ENCODE measurements at places on chromosomes 6 and 20.

- H3K27me3 ChIP-seq: peaks cover 11% of the 10 kb centered on the region
- H3K36me3 ChIP-seq: no peaks in the 10 kb centered on the region
- no peak overlapping the region for H3K27ac ChIP-seq
- H3K4me1 ChIP-seq: no peaks in the 10 kb centered on the region
- no peak overlapping the region for H3K4me3 ChIP-seq
- DNase-seq: no peak
Observed at GRCh38 chr6:53671111-53671510, 5.6 kb upstream of the KLHL31 start.

- no peak for DNase-seq
- H3K27ac ChIP-seq: no peak overlapping the region
- H3K36me3 ChIP-seq: peaks cover 5% of the 10 kb centered on the region
Observed at GRCh38 chr6:166360243-166361076, 18.1 kb upstream of the SFT2D1 start.

DNA sequence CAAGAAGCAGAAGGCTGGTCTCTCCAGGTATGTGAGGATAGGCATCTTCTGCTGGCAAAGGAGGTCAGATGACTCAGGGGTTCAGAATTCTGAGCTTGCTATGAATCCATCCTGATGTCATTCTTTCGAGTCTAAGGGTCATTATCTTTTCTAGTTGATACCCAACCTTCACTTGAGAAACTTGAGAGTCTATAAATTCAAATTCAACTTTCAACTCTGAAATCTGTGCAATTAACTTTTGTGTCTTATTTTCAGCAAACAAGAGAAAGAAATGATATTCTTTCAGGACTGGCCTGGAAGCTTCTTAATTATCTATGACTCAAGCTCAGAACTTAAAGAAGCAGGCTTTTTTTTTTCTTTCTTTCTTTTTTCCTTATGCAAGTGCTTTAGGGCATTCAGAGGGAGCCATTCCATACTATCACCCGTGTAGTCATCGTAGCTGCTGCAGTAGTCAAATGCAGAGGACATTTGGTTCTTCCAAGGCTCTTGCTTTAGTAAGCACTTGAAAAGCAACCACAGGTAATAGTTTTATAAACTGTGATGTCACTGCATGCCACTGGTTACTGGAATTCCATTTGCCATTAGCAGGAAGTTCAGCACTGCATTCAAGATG, 93.0 kb downstream of the ADTRP start:
- no peaks in the 10 kb centered on the region for H3K36me3 ChIP-seq
- H3K27me3 ChIP-seq: no peaks in the 10 kb centered on the region
- H3K27ac ChIP-seq: no peak overlapping the region
- no peaks in the 10 kb centered on the region for H3K4me1 ChIP-seq
- no peak overlapping the region for H3K4me3 ChIP-seq

- no peak overlapping the region for H3K4me3 ChIP-seq
- H3K4me1 ChIP-seq: no peaks in the 10 kb centered on the region
- H3K27me3 ChIP-seq: no peaks in the 10 kb centered on the region
- H3K36me3 ChIP-seq: no peaks in the 10 kb centered on the region
- H3K27ac ChIP-seq: no peak overlapping the region
Observed at GRCh38 chr20:38116409-38117165, 48.5 kb downstream of the TGM2 start.

DNA sequence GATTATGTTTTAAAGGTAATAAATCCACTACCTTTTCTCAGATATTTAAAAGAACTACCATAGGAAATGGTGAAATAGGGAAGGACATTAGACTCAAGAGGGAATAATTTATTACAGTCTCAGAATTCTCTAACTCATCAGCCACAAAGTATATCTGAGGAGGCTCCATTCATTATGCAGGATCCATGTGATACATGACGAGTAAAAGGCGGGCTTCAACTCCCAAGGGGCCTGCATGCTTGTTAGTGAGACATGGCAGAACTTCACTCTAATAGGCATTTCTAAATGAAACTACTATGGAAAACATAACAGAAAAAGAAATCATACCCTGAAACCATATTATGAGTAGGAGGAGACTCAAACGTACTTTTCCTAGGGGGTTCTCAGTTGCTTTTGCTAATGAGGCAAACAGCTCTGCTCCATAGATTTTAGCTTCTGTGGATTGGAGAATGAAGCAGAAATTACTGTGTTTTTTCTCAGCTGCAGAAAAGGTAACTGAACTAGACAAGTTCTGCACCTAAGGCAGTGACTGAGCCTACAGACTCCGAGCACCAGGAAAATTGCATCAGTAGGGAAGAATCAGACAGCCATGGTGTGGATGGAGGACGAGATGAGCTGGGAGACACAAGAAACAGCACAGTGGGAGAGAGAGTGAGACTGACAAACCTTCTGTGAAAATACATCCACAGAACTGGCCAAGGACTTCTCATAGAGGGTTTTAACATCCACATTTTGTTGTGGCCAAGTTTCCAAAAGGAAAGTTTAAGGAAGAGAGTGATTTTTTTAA, 254.6 kb upstream of the PRDM1 start:
- DNase-seq: no peak
- H3K27me3 ChIP-seq: peaks cover 6% of the 10 kb centered on the region
- H3K27ac ChIP-seq: no peak overlapping the region
- no peaks in the 10 kb centered on the region for H3K36me3 ChIP-seq

GRCh38 chr20:846894-847278, 13.4 kb downstream of the FAM110A start:
- H3K27ac ChIP-seq: peak overlapping the region; percentile 82
- H3K27me3 ChIP-seq: peaks cover under 1% of the 10 kb centered on the region
- DNase-seq: peak; percentile 61
- peak overlapping the region; percentile 80 for H3K4me3 ChIP-seq
